ENCODE measurements at places on chromosomes 3 and 15.
A peak's percentile ranks its signal among the peaks of the same experiment; 100 is the strongest.

DNA sequence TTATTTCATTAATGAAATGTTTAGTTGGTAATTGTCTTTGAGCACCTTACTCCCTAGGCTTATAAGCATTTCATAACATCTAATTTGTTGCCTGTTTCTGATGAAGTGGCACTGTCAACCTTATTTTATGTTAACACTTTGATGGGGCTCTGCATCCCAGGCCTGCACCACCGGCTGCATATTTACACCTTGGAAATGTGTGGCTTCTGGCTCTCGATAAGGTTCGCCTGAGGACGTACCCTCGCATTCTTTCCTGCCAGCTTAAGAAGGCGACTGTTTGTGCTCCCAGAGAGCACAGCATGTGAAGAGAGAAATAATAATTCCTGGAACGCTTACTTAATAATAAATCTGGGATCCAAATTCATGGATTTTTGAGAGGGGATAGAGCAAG, 763.3 kb upstream of the CFAP20DC start:
- DNase-seq = no peak

DNA sequence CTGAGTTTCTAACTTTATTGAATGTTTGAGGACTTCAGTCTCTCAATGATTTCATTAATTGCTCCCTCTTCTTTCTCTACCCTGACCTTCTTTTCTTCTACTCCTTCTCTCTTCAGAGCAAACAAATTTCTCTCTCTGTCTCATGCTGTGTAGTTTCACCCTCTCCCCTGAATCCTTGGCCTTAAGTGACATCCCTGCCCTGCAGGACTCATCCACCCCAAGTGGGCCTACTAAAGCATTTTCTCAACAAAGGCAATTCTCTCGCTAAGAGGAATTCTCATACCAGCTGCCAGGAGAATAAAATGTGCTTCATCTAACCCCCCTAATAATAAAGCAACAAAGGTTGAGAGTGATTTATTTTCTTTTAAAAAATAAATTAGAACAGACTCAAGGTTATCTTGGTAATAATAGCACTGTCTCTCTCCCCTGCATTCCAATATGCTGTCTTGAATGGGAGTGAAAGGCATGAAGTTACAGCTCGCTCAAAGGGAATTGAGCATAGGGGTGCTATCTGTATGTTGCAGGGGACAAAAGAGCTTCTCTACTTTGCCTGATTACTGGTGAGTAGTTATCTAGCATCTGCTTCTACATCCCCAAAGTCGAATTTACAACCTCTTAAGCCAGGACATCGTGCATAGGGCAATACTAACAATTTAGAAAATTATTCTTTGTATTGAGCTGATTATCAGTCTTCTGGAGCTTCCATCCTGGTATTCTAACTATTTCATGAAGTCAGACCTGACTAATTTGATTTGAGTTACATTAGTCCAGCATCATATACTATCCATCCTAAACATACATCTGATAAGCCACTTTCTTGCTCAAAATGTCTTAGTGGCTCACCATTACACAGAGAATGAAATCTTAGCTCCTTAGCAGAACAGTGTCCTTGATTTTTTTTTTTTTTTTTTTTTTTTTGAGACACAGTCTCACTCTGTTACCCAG, 76.9 kb upstream of the DNAJC19 start:
- DNase-seq = no peak

- DNase-seq = no peak
These were observed 172.5 kb upstream of the TLE3 start for GRCh38 chr15:70269991-70270751.

DNA sequence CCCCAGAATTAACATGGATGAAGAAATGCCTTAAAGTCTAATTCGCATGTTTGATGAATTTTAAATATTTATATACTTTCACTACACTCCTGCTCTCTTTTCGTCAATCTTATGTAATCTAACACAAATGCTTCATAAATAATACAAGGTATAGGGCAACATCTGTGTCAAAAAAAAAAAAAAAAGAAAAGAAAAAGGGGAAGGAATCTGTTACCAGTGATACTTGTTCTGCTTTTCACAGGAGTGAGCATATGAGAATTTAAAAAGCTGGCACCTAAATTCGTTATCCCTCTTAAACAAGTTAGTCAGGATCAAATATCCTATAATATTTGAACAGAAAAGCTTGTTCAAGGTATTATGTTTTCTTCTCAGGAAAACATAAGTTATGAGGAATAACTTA, 243.8 kb downstream of the KCNH8 start:
- DNase-seq = no peak

GRCh38 chr15:46315434-46315833, 680.6 kb downstream of the SQOR start:
- no peak for DNase-seq

GRCh38 chr15:97096303-97096835, 765.9 kb downstream of the NR2F2 start:
- DNase-seq = no peak

GRCh38 chr3:111717601-111718000, 122.5 kb upstream of the ZBED2 start:
- DNase-seq = peak; percentile 75

GRCh38 chr3:197300361-197300760, 1.9 kb upstream of the DLG1 start:
- DNase-seq = no peak

- no peak for DNase-seq
These were observed 49.8 kb downstream of the MBNL1 start for GRCh38 chr3:152318512-152318911.

DNA sequence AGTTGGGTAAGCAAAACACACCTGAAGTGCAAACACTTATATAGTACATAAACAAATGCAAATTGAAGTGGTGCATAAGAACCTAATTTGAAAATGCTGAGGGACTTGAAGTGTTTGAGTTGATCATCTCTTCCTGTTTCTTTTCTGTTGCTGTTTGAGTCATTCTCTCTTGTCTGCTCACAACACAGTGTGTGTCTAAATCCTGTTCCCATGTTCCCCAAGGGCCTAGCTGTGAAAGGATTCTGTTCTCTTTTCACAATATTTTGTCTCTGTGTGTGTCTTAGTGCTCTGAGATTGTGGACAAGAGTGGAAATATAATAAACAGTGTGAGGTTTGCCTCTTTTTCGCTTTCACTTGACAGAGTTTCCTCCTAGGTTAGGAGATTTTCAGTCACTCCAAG, 6.1 kb downstream of the CD96 start:
- no peak for DNase-seq

DNA sequence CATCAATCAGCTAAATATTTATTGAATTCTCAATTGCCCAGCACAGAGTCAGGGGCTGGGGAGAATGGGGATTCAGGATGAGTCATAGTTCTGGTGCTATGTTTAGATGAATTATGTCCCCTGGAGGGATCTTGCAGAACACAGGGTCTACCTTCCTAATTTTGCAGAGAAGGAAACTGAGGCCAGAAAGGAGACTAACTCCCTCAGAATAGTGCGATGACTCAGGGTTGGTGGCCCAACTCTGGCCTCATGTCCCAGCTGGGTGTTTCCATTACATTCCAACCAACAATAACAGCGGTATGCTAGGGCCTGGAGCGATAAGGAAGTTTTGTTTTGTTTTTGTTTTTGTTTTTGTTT, 270.9 kb downstream of the TLE3 start:
- no peak for DNase-seq

- no peak for DNase-seq
These were observed 511.1 kb upstream of the UBE2E2 start for GRCh38 chr3:22691856-22692628.

GRCh38 chr3:127652246-127652995, 20.3 kb upstream of the ABTB1 start:
- DNase-seq = no peak

DNA sequence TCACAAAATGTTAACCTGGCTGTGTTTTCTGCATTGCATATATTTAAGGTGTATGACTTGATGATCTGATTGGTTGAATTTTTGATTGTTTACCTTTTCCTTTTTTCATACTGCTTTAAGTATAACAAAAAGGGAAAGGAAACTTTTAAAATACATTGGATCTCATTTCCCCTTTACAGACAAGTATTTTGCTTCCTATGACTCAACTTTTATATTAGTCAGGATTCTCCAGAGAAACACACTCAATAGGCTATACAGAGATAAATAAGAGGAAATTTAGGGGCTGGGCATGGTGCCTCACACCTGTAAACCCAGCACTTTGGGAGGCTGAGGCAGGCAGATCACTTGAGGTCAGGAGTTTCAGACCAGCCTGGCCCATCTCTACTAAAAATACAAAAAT, 205.8 kb downstream of the TJP1 start:
- no peak for DNase-seq

GRCh38 chr15:28112101-28112760, 13.1 kb upstream of the OCA2 start:
- no peak for DNase-seq
